Activated T-cell treated with anti-CD3 and anti-CD28 coated beads for 48 hours (primary cell): ENCODE measurements at places on chromosomes 2 and 18.

GRCh38 chr2:235733761-235734160 lies 239.9 kb downstream of the AGAP1 start:
- no peak for DNase-seq

- no peak for DNase-seq
Measured at GRCh38 chr2:56812432-56812831, 628.6 kb downstream of the CCDC85A start.

- DNase-seq: no peak
Measured at GRCh38 chr2:217621391-217621801, 381.4 kb downstream of the TNS1 start.

GRCh38 chr2:16406496-16407289 lies 258.9 kb downstream of the CYRIA start:
- no peak for DNase-seq

DNA sequence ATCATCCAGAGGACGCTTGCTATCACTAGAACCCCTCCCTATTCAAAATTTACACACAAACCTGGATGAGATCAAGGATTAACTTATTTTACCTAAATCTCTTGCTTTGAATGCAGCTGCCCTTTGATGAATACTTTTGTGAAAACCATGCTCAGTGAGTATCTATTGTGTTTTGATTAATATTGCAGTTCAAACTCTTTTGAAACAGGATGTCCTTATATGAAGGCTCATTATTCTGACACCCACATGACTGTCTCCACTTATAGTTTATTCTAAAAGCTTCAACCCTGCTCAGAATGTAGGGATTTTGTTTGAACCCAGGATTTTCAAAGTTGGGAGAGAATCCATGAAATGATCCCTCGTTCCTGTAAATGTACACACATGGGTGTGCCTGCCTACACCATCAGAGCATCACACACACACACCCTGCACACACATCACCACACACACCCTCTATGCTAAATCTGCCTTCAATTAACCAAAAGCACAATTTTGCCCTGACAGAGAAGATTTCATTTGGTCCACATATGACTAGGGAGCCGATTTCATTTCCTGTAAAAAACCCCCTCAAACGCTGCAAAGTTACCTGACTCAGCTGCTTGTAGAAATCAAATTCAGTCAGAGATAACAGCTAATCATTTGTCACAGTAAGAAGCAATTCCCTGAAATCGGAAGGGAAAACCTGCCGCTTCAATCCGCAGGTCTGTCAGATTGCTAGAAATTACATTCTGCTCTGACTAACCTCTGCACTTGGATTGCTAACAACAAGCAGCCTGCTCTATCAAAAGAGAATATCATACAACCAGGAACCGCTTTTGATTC lies 65.2 kb downstream of the ZEB2 start:
- no peak for DNase-seq

DNA sequence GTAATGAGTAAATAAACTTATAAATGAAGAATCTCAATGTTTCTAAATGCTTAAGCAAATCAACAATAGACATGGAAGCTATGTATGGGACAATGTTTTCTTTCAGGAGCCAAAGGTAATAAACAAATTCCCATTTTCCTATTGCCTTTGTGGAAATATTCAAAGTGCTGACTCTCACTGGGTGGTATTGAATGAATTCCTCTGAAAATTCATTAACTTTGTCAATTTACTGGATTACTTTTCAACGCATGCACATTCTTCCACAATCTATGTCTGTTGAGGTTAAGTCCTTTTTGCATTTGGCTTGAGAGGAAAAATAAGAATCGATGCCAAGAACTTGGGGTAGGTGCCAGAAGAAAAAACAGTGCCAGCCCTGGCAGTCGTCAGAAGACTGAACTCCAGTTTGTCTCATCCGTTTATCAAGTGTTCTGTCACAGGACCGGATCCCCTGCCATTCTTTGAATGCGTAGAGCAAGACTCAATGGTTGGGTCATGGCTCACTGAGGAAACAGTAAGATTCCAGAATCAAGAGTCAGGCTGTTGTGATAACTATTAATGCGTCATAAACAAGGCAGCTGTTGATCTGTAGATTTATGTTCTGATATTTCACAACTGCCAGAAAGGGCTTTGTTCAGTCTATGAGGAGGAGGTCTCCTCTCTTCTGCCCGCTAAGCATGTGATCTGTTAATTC lies 133.3 kb downstream of the GFPT1 start:
- no peak for DNase-seq

DNA sequence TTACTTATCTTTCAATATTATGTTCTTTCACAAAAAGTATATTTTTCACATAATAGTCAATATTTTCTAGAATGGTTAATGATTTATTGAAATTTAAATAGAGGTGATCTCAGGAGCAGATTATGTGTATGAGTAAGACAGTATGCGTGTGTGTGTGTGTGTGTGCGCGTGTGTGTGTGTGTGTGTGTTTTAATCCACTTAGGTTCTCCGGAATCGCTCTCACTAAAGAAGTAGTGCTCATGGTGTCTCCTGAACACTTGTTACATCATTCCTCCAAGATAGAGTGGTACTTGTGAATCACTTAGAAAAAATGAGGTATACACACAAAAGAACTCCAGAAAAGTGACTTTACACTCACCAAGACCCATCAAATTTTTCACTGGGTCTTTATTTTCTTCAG lies 91.0 kb upstream of the KCNH7 start:
- no peak for DNase-seq
